ENCODE measurements at places on chromosomes 1 and 21. TPM values are rescaled to one million over a fixed set of nuclear protein-coding genes. Genes with fewer than 3 reads are reported as not detected.

Gene IVL
- not detected for total RNA-seq

Gene TNNT2
- 0.33 TPM for total RNA-seq

Gene SPRR5
- not detected for total RNA-seq

Gene S100A2
- 0.55 TPM for total RNA-seq

Gene FCRL2
- total RNA-seq = not detected

Gene TPTE
- not detected for total RNA-seq

Gene WNT3A
- total RNA-seq = not detected

Gene SPRR1A
- not detected for total RNA-seq

Gene SYPL2
- total RNA-seq = 9.6 TPM

Gene PARP1
- 37.0 TPM for total RNA-seq

Gene SMPDL3B
- 0.50 TPM for total RNA-seq

Gene PEX10
- 10.3 TPM for total RNA-seq

Gene ALPL
- total RNA-seq = 29.3 TPM

Gene PGBD5
- total RNA-seq = 7.5 TPM

Gene CSTB
- total RNA-seq = 25.6 TPM

Gene MRPS6
- total RNA-seq = 26.2 TPM

Gene RHBG
- total RNA-seq = 2.8 TPM

Gene NFIA
- 69.9 TPM for total RNA-seq

Gene LRRC8C
- total RNA-seq = 0.73 TPM

Gene ERVH48-1
- total RNA-seq = not detected

Gene EPHA2
- 6.5 TPM for total RNA-seq

Gene C8A
- total RNA-seq = 302 TPM

Gene TLCD4
- 174 TPM for total RNA-seq

Gene RBM11
- total RNA-seq = not detected

Gene CDC42
- total RNA-seq = 69.8 TPM

Gene TMCO2
- not detected for total RNA-seq
